ENCODE measurements at places on chromosomes 11 and 22. TPM values are rescaled to one million over a fixed set of nuclear protein-coding genes. Genes with fewer than 3 reads are reported as not detected.

DNA sequence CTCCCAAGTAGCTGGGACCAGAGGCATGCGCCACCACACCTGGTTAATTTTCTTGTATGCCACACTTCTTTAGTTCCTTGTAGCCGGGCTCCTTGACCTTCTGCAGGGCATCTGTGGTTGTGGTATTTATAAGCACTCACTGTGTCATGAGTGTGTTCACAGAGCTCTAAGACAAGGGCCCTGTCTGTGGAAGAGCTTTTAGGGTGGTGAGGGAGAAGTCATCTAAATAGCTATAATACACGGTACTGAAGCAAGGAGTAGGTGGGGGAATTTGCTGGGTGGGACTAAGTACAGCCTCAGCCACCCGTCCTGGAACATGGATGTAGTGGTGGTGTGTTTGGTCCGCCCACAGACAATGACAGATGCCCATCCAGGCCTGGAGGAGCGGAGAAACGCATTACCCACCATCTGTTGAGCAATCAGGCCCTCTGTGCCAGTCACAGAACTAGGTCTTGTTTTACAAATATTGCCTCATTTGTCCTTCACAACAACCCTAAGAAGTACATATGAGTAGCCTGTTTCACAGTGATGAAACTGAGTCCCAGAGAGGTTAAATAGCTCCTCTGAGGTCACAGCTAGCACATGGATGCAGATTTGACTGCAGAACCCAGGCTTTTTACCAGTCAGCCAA, 10.1 kb downstream of the ACO2 start:
- peak; percentile 45 for DNase-seq

MOV10L1 gene
- 2.5 TPM for total RNA-seq

NCAPH2 gene
- total RNA-seq = 44.8 TPM

FLRT1 gene
- total RNA-seq = 2.1 TPM

DNA sequence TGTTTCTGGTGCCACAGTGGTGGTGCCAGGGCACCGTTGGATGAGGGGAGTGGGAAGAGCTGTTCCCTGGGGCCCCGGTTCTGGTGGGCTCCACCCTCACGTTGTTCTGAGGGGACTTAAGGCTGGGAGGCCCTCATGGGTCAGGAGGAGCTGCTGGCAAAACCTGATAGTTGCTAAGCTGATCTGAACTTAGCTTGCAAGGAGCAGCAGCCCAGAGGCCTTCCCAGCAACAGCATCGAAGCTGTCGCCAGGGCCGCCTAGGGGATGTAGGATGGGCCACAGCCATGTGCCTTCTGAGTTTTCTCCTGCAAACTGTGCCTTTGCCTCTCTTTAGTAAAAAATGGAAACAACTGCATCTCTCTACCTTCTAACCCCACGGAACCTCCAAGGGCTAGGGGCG, 240.2 kb downstream of the TBC1D22A start:
- no peak for DNase-seq

DNA sequence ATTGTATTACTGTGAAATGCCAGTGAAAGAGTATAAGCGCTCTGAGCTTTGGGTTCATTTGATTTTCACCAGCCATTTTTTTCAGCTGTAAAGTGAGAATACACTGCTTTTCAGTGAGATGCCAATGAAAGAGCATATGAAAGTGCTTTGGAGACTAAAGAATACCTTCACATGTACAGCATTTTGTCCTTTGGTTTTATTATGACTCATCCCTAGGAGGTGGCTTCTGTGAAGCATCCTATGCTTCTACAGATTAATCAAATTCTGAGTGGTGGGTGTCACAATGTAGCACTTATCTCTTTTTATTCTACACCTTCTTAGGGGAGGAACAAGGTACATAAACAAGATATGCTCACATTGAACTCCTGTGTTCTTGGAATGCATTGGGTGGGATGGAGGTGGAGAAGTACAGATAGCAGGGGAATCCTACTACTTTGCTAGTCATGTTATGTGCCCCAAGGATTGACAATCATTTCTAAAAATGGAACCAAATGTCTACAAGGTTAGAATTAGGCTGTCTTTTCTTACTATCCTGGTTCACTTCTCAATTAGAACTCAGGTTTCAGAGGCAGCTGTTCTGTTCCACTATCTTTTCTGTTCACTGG, 18.7 kb downstream of the TRIM44 start:
- DNase-seq = no peak

GRCh38 chr11:121497176-121497998, 44.6 kb upstream of the SORL1-AS1 start:
- DNase-seq = no peak

DNA sequence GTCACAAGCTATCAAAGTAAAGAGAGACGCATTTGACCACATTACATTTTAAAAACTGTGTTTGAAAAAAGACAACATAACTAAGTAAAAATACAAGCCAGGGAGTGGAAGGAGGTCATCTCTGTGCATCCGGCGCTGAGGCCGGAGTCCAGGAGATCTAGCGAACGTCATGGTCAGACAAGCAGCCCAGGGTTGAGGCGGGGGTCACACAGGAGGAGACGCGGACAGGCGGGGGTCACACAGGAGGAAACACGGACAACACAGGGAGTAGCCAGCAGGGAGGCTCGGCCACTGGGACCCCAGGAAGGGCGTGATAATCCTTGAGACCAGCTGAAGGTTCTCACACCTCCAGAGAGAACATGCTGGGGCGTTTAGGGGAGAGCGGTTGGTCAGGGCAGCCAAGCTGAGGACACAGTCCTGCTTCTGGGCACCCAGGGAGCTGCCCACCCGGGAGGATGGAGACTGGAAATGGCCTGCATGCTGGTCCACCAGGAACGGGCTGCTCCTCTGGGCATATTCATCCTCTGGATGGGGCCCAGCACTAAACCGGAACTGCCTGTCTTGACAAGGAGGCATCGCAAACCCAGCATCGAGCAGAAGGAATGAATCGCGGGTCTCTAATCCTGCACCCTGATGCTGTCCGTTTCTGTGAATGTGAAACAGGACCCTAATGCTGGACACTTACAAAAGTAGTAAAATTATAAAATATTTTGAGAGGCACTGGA, 40.9 kb upstream of the MUC5AC start:
- DNase-seq = no peak

GRCh38 chr11:38553148-38553547, 1955.1 kb upstream of the RAG2 start:
- no peak for DNase-seq

GRCh38 chr11:5317292-5317691, 6.8 kb downstream of the OR51B2 start:
- DNase-seq = no peak

DNA sequence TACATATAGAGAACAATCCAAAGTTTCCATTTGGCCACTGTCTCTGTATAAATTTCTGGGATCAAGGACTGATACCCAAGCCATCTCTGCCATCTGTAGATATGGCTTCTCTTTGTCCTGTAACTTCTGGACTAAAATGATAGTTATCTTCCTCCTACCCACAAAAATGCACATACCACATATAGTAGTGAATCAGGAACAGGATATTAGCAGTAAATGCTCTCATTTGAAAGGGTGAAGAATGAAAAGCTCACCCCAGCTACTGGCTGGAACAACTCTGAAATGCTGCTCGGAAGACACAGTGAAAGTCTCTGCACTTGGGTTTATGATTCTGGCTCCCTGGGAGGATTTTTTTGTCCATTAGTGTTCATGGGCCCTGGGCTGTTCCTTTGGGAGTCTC, 856.4 kb upstream of the LRRC4C start:
- no peak for DNase-seq

C11orf87 gene
- total RNA-seq = not detected

DNA sequence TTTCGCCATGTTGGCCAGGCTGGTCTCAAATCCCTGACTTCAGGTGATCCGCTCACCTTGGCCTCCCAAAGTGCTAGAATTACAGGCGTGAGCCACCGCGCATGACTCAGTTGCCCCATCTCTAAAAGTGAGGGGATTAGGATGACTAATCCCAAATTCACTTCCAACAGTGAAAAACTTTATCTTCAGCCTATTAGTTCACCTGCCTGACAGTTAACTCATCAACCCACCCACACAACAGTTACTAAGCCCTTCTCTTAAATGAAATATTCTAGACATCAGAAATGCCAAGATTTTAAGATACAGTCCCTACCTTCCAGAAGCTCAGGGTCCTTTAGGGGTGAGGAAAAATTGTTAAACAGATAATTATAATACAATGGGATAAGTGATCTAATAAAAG, 2.0 kb upstream of the ANKRD42 start:
- no peak for DNase-seq

DNA sequence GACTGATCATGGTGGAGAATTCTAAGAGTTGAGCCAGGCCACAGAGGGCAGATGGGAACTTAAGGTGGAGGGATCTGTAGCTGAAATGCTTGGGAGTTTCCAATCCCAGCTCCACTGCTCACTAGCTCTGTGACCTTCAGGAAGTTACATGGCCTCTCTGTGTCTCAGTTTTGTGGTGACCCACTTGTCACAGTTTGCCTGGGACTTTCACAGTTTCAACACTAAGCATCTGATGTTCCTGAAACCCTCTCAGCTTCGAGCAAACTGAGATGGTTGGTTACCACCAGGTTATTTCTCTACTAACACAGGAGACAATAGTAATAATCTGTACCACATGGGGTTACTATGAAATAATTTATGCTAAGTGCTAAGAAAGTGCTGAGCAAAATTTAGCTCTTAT, 505.3 kb downstream of the OPCML start:
- no peak for DNase-seq

CPSF7 gene
- total RNA-seq = 38.1 TPM

KCNE3 gene
- total RNA-seq = 6.3 TPM

OR52L1 gene
- not detected for total RNA-seq

DNA sequence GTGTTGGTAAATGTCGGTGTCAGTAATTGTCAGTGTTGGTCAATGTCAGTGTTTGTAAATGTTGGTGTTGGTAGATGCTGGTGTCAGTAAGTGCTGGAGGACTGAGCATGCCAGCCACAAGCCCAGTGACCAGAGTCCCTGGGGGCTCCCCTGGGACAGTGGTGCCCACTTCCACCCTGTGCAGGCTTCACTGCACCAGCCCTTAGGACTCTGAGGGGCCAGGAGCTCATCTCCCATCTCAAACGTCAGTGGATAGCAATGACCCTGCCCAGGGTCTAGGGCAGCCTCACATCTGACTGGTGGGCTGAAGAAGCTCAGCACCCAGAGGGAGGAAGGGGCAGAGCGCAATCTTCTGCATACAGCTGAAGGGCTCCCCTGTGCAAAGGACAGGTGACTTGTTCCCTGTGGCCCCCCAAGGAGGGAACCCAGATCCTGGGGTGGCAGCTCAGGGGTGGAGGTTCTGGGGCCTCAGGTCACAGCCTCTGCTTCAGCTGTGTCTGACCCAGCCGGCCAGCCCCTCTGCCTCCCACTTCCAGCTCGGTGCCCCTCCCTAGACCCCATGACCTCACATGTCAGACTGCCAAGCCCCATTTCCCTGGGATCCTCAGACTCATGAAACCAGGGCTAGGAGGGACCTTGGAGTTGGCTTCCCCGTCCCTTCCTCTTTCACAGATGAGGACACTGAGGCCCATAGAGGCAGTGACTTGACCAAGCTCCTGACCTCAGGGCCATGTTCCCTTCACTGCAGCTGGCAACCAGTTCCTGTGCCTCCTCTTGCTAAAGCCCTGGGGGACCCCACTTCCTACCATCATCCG, 138.4 kb downstream of the CRYBB2 start:
- no peak for DNase-seq

- DNase-seq = no peak
These were observed 87.2 kb downstream of the MYO18B start for GRCh38 chr22:25829237-25829636.

- DNase-seq = no peak
These were observed 15.1 kb upstream of the BLID start for GRCh38 chr11:122131126-122131525.

GRCh38 chr11:69994810-69995209, 83.3 kb upstream of the ANO1 start:
- no peak for DNase-seq

OR51B5 gene
- total RNA-seq = 1.3 TPM

- DNase-seq = no peak
These were observed at the start of gene CASP5 for GRCh38 chr11:105023003-105023402. Gene CASP5, minus strand, starts transcription at chr11:105023168. Its CDS starts 32 bp downstream, at chr11:105023136.

- no peak for DNase-seq
These were observed 10.9 kb downstream of the TCIRG1 start for GRCh38 chr11:68049509-68050370.

HEPHL1 gene
- not detected for total RNA-seq

AP5B1 gene
- total RNA-seq = 12.7 TPM

DNA sequence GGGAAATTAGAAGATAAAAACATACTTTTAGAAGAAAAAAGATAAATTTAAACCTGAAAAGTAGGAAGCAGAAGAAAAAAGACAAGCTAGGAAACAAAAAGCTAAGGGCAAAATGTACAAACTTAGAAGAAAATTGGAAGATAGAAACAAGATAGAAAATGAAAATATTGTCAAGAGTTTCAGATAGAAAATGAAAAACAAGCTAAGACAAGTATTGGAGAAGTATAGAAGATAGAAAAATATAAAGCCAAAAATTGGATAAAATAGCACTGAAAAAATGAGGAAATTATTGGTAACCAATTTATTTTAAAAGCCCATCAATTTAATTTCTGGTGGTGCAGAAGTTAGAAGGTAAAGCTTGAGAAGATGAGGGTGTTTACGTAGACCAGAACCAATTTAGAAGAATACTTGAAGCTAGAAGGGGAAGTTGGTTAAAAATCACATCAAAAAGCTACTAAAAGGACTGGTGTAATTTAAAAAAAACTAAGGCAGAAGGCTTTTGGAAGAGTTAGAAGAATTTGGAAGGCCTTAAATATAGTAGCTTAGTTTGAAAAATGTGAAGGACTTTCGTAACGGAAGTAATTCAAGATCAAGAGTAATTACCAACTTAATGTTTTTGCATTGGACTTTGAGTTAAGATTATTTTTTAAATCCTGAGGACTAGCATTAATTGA, 1.0 kb downstream of the MALAT1 start:
- no peak for DNase-seq

- no peak for DNase-seq
These were observed 102.7 kb upstream of the PARVA start for GRCh38 chr11:12274558-12275197.

DNA sequence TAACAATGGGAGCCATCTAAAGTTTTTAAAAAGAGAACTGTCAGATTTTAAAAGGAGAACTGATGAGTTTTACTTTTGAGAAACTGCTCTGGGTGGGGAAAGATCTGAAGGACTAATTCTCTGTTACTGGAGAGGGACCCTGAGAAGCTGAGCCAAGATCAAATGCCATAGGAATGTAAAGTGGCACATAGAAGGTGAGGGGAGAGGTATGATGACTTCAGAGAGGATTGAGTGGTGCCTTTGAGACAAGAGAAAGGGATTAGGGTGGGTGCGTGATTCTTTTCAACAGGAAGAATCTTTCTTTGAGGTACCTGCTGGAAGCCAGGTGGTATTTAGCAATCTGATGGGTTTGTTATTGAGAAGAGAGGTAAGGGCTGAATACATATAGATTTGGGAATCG, 9.0 kb downstream of the CRKL start:
- no peak for DNase-seq

BTG4 gene
- not detected for total RNA-seq

GRCh38 chr22:45752036-45752435, 80.4 kb downstream of the ATXN10 start:
- no peak for DNase-seq

ARHGAP42 gene
- 28.5 TPM for total RNA-seq

- no peak for DNase-seq
These were observed 37.1 kb downstream of the SBF1 start for GRCh38 chr22:50437511-50438304.

- DNase-seq = no peak
These were observed 130.5 kb downstream of the GRIA4 start for GRCh38 chr11:105740164-105740903.

C11orf97 gene
- not detected for total RNA-seq

All from tibial nerve (tissue), 4 donors.